ENCODE measurements at places on chromosomes 3 and 15.

- DNase-seq = no peak
Measured at GRCh38 chr15:36903922-36904556, 196.3 kb downstream of the MEIS2 start.

GRCh38 chr3:112395181-112395895 is 62.4 kb downstream of the CD200 start:
- no peak for DNase-seq

GRCh38 chr3:23071758-23072157 is 131.4 kb upstream of the UBE2E2 start:
- DNase-seq = no peak

GRCh38 chr3:57009367-57009766 is 51.1 kb upstream of the SPATA12 start:
- DNase-seq = no peak

DNA sequence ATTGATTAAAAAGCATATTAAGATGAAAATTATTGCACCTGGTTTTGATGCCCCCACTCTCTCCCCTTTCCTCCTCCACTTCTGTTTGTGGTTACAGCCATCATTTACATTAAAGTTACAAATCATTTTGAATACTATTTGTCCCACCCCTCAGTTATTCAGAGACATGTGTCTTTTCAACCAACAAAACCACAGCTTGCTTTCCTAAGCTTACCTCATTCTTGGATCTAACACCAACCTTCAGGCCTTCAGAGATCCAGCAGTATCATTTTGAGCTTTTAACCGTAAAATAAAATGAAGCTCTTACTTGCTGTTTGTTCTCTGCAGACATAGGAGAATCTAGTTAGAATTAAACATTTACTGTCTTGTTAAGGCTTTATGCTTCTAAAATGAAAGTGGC is 4.7 kb downstream of the PXYLP1 start:
- DNase-seq = no peak

DNA sequence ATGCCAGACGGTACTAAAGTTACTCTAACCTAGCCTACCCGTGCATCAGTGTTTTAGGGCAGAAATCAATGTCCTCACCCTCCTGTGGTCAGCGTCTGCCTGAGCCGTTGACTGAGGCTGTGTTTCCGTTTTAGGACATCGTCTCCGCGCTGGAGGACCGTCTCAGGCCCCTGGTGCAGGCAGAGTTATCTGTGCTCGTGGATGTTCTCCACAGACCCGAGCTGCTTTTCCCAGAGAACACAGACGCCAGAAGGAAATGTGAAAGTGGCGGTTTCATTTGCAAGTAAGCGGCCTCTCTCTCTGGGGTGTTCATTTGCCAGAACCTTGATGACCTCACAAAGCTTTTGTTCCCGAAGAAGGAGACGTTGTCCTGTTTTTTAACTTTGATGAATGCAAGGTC is 217.0 kb downstream of the ITPR1 start:
- DNase-seq = no peak

DNA sequence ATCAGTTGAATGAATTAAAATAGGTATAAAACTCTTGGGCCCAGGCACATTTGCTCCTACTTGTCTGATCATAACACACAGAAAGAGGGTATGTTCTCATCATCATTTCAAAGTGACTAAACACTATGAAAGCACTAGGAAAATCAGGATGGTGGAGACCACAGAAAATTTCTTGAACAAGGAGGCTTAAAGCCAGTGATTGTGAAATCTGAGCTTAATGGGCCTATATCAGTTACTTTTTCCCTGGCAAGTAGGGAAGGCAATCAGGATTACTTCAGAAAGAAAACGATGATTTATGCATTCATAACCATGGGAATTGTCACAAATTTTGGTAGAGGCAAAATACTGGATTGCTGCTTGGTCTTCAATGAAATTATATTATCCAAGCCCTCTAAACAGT is 434.4 kb upstream of the CNTN4 start:
- DNase-seq = no peak

- DNase-seq = no peak
Measured at GRCh38 chr3:105788593-105788992, 80.2 kb downstream of the CBLB start.

- no peak for DNase-seq
Measured at GRCh38 chr15:97959724-97960363, 659 bp upstream of the ARRDC4 start.

- DNase-seq = no peak
Measured at GRCh38 chr3:4850211-4850927, 128.9 kb upstream of the BHLHE40 start.

- no peak for DNase-seq
Measured at GRCh38 chr3:55823829-55824228, 336.7 kb upstream of the WNT5A start.

- no peak for DNase-seq
Measured at GRCh38 chr3:130826516-130827182, 67.2 kb upstream of the ATP2C1 start.
